D721Med (cell line): ENCODE measurements at places on chromosomes 7 and 10.
A peak's percentile ranks its signal among the peaks of the same experiment; 100 is the strongest.

DNA sequence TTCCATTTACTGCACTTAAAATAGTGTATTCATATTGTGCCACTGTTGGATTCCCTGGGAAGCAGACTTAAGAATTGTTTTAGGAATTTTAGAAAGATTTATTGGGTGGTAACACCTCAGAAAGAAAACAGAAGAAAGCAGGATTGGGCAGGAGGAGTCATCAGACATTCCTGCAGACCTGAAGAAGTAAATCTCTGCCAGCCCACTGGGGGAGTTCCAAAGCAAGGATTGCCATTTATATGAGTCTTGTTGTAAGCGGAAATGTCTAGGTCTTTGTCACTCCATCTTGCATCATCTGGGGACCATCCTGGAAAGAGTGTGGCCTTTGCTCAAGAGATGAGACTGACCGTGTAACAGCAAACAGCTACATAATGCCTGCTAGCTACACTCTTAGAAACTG, 947.6 kb upstream of the POT1 start:
- no peak for DNase-seq

DNA sequence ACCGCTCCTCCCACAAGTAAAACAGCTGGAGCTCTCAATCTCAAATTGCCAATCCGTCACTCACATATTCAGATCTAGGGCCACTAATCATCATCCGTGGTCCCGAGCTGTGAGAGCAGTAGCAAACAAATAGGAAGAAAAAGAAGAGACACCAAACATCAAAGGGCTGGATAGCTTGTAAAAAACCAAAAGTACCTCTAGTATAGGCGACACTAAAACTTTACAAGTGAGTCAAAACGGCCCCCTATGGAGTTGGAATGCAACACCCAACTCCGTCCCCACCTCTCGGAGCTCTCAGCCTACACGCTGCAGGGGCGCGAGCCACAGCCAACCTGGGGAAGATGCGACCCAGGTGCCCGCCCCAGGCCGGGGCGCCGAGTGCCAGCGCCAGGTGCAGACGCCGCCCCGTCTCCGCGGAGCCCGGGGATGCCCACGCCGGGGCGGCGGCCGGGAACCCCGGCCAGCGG, 581 bp downstream of the FAM3C start:
- no peak for DNase-seq

DNA sequence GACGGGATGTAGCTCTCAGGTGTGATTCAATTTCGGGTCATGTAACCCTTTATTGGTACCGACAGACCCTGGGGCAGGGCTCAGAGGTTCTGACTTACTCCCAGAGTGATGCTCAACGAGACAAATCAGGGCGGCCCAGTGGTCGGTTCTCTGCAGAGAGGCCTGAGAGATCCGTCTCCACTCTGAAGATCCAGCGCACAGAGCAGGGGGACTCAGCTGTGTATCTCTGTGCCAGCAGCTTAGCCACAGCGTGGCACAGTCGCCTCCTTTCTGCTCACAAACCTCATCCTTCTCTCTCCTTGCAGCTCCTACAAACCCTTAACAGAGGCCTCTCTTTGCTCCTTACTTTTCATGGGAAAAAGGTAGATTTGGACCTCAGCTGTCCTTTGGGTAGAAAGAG, 197.5 kb upstream of the PRSS58 start:
- DNase-seq, result no peak

GRCh38 chr10:85643845-85644525, 722.6 kb downstream of the GRID1 start:
- DNase-seq, result no peak

- DNase-seq, result peak; percentile 67
Observed at GRCh38 chr10:23438547-23439451, at the start of gene OTUD1. Gene OTUD1, plus strand, starts transcription at chr10:23439075. Its CDS starts 383 bp downstream, at chr10:23439458.

- DNase-seq, result no peak
Observed at GRCh38 chr7:3607847-3608246, 306.8 kb downstream of the SDK1 start.

DNA sequence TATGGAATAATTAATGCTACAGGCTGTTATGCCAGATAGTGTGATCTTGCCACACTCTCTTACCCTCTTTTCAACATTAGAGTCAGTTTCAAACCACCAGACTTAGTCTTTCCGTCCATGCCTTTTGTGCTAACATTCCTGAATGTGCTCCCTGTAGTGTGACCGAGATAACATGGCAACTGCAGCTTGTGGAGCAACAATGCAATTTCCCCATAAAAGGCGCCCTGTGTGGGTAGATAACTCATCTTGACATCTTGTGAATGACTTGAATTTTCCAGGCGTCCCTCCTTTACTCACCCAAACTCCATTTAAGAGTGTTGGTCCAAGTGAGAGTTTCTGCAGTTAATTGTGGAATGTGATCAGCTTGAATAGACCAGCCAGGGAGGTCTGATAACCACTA, 99.6 kb downstream of the DNAH11 start:
- DNase-seq, result no peak

DNA sequence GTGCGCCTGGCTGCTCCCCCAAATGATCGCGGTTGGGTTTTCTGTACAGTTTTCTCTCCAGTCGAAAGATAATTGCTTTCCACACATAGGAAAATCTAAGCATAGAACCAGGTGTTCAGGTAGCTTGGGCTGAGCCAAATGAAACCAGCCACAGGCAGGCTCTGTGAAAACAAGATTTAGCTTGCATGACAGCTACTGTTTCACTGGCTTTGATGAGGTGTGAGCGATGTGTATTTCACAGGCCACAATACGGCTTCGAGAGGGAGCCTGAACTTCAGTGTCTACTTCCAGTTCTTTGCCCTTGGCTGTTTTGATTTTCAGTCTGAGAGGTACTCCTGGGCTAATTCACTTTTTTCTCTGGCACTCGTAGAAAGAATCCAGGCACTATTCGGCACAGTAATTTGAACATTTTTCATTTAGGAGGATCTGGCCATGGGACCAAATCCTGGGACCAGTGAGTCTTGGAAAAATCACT, 110.5 kb downstream of the JCAD start:
- DNase-seq, result no peak

DNA sequence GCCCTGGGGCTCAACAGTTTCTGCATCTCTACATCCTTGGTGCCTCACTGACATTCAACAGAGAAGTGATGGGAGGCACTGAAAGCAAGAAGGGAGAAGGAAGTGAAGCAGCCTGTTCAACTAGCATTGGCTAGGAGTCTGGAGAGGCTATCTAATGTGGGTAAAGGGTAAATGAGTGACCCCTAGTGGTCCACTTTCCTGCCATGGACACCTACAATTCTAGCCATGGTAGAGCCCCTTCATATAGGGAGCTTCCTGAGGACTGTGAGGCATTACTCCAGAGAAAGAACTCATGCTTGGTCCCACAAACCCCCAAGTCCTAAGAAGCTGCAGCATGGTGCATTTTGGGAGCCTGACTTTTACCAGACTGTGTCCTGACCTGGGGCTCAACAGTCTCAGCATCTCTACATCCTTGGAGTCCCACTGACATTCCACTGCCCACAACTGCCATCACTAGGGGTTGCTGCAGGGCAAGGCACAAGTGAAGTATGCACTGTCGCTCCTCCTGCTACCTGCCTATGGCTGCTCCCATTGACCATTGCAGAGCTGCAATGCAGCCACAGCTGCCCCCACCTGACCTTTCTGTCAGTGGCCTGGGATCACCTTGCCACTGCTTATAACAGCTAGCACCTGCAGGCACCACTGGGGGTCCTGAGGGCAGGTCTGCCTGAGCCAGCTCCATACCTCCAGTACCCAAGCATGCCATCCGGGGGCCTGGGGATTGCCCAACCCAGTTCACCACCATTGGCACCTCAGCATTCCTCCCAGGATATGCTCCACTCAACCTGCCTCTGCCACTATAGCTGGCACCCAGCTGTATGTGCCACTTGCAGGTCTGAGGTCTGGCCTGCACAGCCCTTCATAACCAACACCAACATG, 44.1 kb upstream of the CDK6 start:
- no peak for DNase-seq

GRCh38 chr7:45457591-45457990, 116.6 kb upstream of the ADCY1 start:
- no peak for DNase-seq

- DNase-seq, result no peak
Observed at GRCh38 chr7:158276414-158277218, 311.0 kb downstream of the PTPRN2 start.

DNA sequence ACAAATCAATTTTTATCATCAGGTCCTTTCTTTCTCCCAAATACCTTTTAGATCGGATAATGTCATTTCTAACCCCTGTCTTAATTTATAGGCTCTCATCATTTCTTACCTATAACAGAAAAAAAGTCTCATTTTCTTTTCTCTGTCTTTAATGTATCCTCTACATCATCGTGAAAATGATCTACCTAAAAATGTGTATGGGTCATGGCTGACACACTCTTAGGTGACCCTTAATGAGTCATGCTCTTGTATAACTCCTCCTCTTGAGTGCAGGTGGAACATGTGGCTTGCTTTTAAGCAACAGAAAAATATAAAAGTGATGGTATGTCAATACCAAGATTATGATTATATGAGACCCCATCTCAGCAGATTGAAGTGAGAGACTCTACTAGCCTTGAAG, 139.4 kb downstream of the SEMA3C start:
- DNase-seq, result no peak

DNA sequence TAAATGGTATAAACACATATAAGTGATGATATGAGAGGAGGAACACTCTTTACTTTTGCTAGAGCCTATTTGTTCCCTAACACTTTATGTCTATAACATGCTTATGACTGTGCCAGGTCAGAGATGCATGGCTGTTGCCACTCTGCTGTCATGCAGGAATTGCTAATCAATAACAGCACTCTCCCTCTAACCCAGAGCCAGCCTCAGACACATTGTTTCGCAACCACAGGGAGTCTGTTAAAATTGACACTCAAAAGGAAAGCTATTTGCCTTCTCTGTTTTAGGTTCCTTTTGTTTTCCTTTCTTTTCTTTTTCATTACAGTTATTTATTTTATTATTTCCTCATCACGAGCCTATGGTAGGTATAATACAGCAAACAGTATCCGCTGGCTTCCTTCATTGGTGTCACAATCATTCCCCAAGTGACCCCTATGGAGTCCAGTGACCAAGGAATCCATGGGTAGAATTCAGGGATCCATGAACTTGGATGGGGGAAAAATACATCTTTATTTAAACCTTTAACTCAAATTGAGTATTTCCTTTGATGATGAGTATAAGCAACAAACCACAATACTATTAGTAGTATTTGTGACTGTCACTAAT, 6.8 kb downstream of the PON2 start:
- DNase-seq, result no peak
